ENCODE measurements at places on chromosomes 6 and 20.

DNA sequence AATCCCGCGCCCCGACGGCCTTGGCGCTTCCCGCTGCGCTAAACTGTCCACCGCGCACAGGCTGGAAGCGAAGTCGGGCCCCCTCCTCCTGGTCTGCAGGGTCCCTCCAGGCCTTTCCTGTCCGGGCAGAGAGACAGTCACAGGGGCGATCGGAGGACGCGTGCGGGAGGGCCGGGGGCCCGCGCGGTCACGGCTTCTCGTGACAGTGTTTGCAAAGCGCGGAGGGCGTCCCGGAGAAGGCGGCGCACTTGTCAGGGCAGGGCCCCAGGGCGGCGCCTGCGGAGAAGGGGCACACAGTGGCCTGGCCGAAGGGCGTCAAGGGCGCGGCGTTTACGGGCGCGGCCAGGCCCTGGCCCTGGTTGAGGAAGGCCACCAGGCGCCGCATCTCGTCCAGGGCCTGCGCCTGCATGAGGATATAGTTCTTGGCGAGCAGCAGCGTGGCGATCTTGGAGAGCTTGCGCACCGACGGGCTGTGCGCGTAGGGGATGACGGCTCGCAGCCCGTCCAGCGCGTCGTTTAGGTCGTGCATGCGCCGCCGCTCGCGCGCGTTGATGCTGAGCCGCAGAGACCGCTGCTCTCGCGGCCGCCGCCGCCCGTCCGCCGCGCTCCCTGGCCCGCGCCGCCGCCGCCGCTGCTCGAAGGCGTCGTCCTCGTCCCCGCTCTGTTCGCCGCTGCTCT is 763 bp downstream of the BHLHE23 start:
- DNase-seq, result no peak

- no peak for DNase-seq
Observed at GRCh38 chr6:48809245-48809644, 653.8 kb downstream of the MMUT start.

DNA sequence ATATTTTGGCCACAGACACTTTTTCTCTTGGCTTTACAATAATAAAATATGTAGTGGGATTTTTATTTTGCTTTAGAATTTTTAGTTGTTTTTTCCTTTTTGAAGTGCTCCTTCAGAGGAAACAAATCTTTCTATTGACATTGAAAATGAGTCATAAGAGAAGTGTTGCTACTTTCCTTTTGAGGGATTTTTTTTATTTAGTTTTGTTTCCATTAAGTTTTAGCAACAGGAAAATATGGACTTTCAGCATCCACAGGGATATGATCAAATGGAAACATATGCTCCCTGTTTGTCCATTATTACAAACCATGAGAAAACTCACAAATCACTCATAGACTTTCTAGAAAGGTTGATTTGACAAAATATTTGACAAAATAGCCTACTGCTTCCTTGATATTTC is 65.3 kb upstream of the BMP2 start:
- DNase-seq, result no peak

DNA sequence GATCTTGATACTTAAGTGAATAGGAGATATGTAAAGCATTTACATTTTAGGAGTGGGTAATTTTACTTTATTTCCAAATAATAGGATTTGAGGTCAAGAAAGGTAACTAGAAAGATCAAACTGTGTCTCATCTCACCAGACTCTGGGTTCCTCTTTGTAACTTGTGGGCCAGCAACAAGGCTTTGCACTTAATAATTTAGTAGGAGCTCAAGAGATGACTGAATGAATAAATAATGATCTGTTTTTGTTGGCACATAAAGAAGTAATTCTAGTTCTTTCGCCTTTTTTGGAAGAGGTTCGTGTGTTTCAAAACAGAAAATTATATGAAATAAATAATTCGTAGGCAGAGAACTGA is 67.4 kb upstream of the FABP7 start:
- no peak for DNase-seq

- no peak for DNase-seq
Observed at GRCh38 chr20:53870426-53871315, 199.7 kb downstream of the BCAS1 start.

GRCh38 chr6:38803129-38803528 is 88.0 kb downstream of the DNAH8 start:
- no peak for DNase-seq
